ENCODE measurements at places on chromosomes 7 and 10. TPM values are rescaled to one million over a fixed set of nuclear protein-coding genes. Genes with fewer than 3 reads are reported as not detected.

The ARHGEF35 gene
- 1.1 TPM for total RNA-seq

The PRTFDC1 gene
- 6.2 TPM for total RNA-seq

The AGR2 gene
- not detected for total RNA-seq

The FLNC gene
- 273 TPM for total RNA-seq

The C7orf57 gene
- not detected for total RNA-seq

The SFTPA2 gene
- total RNA-seq, result not detected

- H3K27me3 ChIP-seq, result no peaks in the 10 kb centered on the region
- H3K36me3 ChIP-seq, result no peaks in the 10 kb centered on the region
- no peak overlapping the region for H3K27ac ChIP-seq
- no peak for DNase-seq
Observed at GRCh38 chr10:130664526-130664925, 528.3 kb downstream of the GLRX3 start.

GRCh38 chr10:122181041-122181732 lies 89.9 kb upstream of the BTBD16 start:
- H3K27me3 ChIP-seq, result no peaks in the 10 kb centered on the region
- no peaks in the 10 kb centered on the region for H3K36me3 ChIP-seq
- peaks cover 26% of the 10 kb centered on the region for H3K4me1 ChIP-seq
- DNase-seq, result no peak

DNA sequence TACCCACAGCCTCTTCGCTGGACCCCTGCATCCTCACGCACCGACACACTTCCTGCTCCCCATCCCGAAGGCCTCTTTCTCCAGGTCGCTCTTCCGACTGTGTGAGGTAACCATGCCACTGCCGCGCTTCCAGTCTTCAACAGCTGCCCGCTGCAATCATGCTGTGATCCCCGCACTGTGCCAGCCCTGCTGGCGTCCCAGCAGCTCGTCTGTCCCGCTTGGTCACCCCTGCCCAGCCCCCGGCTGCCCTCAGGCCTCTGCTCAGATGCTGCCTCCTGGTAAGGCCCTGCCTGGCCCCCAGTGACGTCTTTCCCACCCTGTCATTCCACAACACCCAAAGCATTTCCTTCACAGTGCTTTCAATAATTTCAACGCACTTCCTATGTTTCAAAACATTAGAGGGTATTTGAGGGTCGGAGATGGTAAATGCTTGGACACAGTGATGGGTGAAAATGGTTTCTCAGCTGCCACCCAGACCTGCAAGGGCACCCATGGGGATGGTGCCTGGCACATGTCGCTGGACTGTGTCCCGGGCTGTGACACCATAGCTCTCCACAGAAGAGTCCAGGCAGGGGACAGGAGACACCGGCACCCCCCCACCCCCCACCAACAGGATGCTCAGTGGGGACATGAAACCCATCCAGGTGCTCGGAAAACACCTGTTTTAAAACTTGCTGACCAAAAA lies 125.2 kb downstream of the MAD1L1 start:
- no peaks in the 10 kb centered on the region for H3K36me3 ChIP-seq
- no peak for DNase-seq
- H3K4me1 ChIP-seq, result peaks cover 3% of the 10 kb centered on the region

DNA sequence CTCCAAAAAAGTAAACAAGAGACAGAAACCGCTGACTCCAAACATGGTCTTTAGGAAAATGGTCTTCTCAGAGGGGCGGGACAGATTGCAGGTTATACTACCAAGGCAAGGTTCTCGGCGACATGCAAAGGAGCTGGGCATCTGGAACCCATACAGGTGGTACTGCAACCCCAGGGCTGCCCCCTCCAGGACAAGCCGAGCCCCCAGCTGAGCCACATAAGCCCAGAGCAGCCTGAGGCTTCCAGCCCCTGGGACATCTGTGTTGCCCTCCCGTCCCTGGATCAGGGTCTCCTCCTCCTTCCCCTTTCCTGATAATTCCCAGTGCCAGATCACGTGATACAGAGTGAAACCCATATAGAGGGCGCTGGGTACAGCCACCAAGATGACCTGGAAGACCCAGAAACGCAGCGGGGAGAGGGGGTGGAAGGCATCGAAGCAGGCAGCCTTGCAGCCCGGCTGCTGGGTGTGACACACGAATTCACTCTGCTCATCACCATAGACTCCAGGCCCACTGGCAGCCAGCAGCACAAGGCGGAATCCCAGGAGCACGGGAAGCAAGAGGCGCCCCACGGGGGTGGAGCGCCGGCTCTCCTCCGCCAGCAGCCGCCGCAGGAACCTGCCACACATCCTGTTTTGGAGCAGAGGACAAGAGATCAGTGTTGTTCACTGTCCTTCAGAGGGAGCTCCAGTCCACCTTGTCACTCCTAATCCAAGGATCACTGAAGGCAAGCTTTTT lies at the start of gene GJC3:
TSS of gene GJC3 (minus strand) at position 627 of the 736 bp plus-strand sequence. CDS start at position 627, 0 bp downstream.
- H3K27ac ChIP-seq, result no peak within 1 kb of the TSS
- peak within 1 kb of the TSS; percentile 44 for H3K4me3 ChIP-seq
- no peaks in the 10 kb centered on the region for H3K36me3 ChIP-seq
- H3K27me3 ChIP-seq, result no peaks in the 10 kb centered on the region

DNA sequence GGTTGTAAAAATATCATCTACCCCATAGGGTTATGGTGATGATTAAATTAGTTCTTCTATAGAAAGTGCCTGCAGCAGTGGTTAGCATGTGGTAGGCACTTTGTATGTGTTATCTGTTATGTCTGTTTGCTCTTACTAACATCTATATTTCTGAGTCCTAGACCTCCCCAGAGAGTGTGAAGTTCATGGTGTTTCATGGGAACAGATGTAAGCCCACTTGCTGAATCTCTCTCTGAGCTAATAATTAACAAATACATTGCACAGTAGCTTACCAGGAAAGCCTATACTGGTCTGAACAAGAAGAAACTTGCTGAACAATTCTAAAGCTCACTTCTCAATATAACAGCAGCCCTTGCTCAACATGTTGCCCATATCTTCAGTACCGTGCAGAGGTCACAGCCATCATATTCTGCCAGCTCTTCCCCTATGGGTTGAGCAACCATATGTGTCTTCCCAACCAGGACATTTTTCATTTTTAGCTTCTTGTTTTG lies 100.1 kb downstream of the NPSR1 start:
- H3K4me1 ChIP-seq, result no peaks in the 10 kb centered on the region
- H3K27me3 ChIP-seq, result no peaks in the 10 kb centered on the region
- no peak overlapping the region for H3K4me3 ChIP-seq
- DNase-seq, result no peak
- no peak overlapping the region for H3K27ac ChIP-seq

- H3K4me3 ChIP-seq, result no peak overlapping the region
- H3K27ac ChIP-seq, result no peak overlapping the region
- H3K36me3 ChIP-seq, result no peaks in the 10 kb centered on the region
- no peak for DNase-seq
- no peaks in the 10 kb centered on the region for H3K27me3 ChIP-seq
Observed at GRCh38 chr7:44540592-44541027, 520 bp downstream of the NPC1L1 start.

- no peak overlapping the region for H3K4me3 ChIP-seq
- no peak for DNase-seq
- no peaks in the 10 kb centered on the region for H3K27me3 ChIP-seq
- H3K27ac ChIP-seq, result no peak overlapping the region
- no peaks in the 10 kb centered on the region for H3K36me3 ChIP-seq
Observed at GRCh38 chr7:20151708-20152456, 65.3 kb downstream of the MACC1 start.

- no peaks in the 10 kb centered on the region for H3K4me1 ChIP-seq
- H3K27ac ChIP-seq, result no peak overlapping the region
- no peak overlapping the region for H3K4me3 ChIP-seq
- H3K27me3 ChIP-seq, result no peaks in the 10 kb centered on the region
Observed at GRCh38 chr7:73366990-73367389, 39.0 kb downstream of the FKBP6 start.

DNA sequence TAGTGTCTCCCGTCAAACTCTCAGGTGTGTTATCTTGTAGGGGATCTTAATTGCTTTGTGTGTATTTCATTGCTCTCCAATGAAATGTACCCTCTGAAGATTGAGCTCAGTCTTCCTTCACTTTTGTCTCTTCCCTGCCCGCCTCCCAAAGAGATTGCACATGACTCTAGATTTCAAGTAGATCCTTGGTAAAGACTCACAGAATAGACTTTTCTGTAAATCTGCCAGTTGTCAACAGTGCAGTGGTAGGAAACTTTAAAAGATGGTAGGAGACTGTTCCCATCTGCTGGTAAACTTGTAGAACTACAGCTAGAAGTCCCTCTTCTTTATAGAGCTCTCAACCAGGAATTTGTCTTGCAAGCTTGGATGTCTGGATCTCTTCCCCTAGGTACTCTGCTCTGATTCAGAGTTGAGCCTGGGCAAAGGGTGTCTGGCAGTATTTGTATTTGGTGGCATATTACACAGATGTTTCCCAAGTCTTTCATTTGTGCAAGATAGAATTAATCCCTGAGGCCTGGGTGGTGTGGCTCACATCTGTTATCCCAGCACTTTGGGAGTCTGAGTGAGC lies 9.6 kb downstream of the CCL26 start:
- no peaks in the 10 kb centered on the region for H3K27me3 ChIP-seq
- no peak overlapping the region for H3K4me3 ChIP-seq
- H3K4me1 ChIP-seq, result no peaks in the 10 kb centered on the region

- no peak for DNase-seq
- no peak overlapping the region for H3K27ac ChIP-seq
- no peak overlapping the region for H3K4me3 ChIP-seq
- H3K27me3 ChIP-seq, result no peaks in the 10 kb centered on the region
- H3K36me3 ChIP-seq, result no peaks in the 10 kb centered on the region
Observed at GRCh38 chr10:128896963-128897362, 570.1 kb upstream of the MGMT start.

DNA sequence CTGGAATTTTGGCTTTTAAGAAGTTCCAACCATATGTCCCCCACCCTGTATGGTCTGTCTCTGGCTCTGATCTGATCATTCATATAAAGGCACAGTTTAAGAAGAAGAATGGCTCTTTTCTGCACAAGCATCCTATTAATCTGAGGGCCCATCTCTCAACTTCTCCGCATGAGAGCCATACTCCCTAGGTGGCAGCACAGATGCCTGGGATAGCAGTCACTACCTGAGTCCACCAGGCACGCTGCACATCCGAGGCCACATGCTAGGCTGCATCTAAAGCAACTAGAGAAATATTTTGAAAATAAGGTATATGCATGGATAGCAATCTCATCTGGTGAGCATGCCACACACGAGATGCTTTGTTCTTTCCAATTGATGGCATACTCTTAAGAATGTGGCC lies 565.5 kb downstream of the PARD3 start:
- no peaks in the 10 kb centered on the region for H3K27me3 ChIP-seq
- no peak overlapping the region for H3K27ac ChIP-seq
- no peak for DNase-seq
- no peak overlapping the region for H3K4me3 ChIP-seq
- H3K36me3 ChIP-seq, result no peaks in the 10 kb centered on the region
- no peaks in the 10 kb centered on the region for H3K4me1 ChIP-seq

DNA sequence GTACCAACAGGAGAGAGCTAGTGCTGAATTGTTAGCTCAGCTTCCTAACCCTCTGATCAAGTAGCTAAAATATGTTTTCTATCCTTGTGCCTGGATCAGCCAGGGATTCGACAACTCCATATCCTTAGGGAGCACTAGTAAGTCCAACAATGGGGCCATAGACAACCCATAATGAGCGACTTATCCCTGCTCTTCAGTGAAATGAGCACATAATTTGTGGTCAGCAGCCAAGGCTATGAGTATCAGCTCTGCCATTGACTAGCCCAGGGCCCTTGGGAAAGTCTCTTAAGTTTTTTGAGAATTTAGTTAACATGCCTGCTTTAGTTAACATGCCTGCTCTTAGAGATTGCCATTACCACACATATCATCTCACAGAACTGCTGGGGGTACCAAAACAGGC lies 39.3 kb downstream of the COL1A2 start:
- H3K36me3 ChIP-seq, result peaks cover 3% of the 10 kb centered on the region
- H3K27ac ChIP-seq, result no peak overlapping the region
- no peak overlapping the region for H3K4me3 ChIP-seq
- no peaks in the 10 kb centered on the region for H3K27me3 ChIP-seq
- no peak for DNase-seq

GRCh38 chr10:1172256-1172984 lies 116.2 kb downstream of the WDR37 start:
- H3K36me3 ChIP-seq, result no peaks in the 10 kb centered on the region
- no peaks in the 10 kb centered on the region for H3K4me1 ChIP-seq
- H3K4me3 ChIP-seq, result no peak overlapping the region
- H3K27me3 ChIP-seq, result no peaks in the 10 kb centered on the region
- H3K27ac ChIP-seq, result no peak overlapping the region
- DNase-seq, result no peak

DNA sequence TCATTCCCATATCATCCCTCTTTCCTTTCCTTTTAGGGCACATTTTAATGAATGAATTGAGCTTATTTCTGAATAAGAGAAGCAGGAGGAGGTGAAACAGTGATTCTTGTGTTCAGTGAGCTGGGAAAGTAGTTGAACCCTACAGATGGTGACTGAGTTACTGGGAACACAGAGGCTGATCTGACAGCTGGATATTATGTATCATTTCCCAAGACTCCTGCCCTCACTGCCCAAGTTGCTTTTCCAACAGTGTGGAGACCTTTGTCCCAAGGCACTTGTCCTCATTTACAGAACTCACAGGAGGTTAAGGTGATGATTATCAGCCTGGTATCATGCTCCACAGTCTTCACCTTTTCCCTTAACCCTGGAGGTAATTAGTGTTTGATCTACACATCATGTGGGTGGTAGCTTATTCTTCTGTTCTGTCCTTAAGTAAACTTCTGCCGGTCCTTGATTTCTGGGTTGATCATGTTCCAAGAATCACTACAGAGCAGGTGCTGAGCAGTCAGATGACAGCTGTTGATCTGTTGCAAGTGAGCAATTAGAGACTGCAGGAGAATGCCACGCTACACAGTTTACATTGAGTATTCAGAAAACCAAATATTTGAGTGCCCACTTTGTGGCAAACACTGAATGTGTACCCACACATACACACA lies 2.6 kb downstream of the PRLHR start:
- no peak overlapping the region for H3K4me3 ChIP-seq
- H3K36me3 ChIP-seq, result no peaks in the 10 kb centered on the region
- peaks cover 19% of the 10 kb centered on the region for H3K27me3 ChIP-seq
- no peak for DNase-seq

GRCh38 chr10:124689911-124690498 lies 54.2 kb downstream of the FAM53B start:
- DNase-seq, result no peak
- peaks cover 28% of the 10 kb centered on the region for H3K4me1 ChIP-seq
- H3K4me3 ChIP-seq, result no peak overlapping the region
- no peak overlapping the region for H3K27ac ChIP-seq

- H3K27me3 ChIP-seq, result no peaks in the 10 kb centered on the region
- no peak for DNase-seq
- no peak overlapping the region for H3K4me3 ChIP-seq
Observed at GRCh38 chr7:158141806-158142518, 445.7 kb downstream of the PTPRN2 start.

DNA sequence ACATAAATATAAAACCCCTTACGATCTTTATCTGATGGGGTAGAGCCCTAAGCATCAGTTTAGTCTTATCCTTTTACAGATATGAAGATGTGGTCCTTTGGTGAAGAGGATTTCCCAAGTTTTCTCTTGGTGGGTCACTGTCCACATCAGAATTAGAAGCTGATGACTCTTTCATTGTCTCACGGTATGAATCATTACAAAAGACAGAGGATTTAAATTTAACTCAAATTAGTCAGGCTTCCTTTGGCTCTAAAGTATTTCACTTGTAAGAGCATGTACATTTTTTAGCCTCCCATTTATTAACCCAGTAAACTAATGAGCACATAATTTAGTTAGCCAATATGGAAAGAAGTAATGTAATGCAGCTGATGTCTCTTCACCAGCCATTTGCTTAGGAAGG lies 49.9 kb upstream of the TMEM26 start:
- H3K4me1 ChIP-seq, result no peaks in the 10 kb centered on the region
- H3K4me3 ChIP-seq, result no peak overlapping the region
- DNase-seq, result no peak
- no peak overlapping the region for H3K27ac ChIP-seq

- no peak overlapping the region for H3K27ac ChIP-seq
- no peak for DNase-seq
- no peaks in the 10 kb centered on the region for H3K36me3 ChIP-seq
Observed at GRCh38 chr7:101804088-101804963, 13.1 kb upstream of the CUX1 start.

Data from thoracic aorta (tissue), 2 donors.